ENCODE measurements at places on chromosomes 2 and 18.

DNA sequence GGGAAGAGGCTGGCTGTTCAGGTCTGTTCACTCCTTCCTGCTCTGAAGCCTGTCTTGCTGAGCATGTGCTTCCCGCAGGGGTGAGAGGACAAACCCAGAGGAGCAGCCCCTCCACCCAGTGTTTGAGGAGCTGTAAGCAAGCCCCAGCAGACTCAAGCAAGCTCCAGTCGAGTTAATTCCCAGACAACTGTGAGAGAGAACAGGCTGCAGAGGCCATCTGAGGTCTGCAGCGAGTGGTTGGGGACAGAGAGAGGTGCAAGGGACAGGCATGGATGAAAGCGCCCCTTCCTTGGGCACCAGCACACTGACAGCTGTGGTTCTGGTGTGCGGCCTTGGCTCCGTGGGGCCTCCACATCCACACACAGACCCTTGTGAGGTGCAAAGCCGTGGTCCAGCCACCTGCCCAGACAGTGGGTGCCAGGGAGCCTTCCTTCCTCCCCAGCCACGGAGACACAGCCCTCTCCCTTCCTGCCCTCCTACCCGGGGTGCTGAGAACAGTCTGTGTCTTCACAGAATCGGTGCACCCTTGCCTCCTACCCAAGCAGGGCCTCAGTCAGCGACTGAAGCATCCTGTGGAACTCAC is 36.2 kb downstream of the MAL start:
- no peak for DNase-seq

- DNase-seq = no peak
Observed at GRCh38 chr2:234669621-234670020, 172.7 kb upstream of the ARL4C start.

GRCh38 chr18:58113337-58113736 is 69.3 kb downstream of the NEDD4L start:
- DNase-seq = no peak

DNA sequence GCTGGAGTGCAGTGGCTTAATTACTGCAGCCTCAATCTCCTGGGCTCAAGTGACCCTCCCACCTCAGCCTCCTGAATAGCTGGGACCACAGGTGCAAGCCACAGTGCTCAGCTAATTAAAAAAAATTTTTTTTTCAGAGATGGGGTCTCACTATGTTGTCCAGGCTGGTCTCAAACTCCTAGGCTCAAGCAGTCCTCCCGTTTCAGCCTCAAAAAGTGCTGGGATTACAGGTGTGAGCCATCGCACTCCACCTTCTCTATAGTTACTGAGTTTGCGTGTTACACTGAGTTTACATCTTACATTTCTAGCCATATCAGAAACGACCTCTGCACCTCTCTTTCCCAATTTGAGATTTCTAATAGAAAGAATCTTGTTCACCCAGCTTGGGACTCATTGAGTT is 53.6 kb upstream of the EML4 start:
- no peak for DNase-seq

DNA sequence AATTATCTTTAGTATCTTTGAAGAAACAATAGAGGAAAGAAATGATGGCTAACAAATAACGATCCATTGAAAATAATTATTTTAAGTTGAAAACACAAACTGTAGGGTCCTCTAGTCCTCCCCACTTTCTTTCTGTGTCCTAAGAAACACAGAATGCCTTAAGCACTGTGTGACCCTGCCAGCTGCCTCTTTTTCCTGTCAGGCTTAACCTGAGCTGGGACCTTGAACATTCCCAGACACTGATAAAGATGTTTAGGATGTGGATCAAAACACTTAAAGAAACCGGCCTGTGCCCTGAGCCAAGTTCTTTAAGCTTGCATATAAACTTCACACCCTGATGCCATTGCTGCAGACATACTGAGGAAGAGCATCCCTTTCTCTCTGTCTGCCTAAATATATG is 755.4 kb upstream of the VRK2 start:
- DNase-seq = no peak

DNA sequence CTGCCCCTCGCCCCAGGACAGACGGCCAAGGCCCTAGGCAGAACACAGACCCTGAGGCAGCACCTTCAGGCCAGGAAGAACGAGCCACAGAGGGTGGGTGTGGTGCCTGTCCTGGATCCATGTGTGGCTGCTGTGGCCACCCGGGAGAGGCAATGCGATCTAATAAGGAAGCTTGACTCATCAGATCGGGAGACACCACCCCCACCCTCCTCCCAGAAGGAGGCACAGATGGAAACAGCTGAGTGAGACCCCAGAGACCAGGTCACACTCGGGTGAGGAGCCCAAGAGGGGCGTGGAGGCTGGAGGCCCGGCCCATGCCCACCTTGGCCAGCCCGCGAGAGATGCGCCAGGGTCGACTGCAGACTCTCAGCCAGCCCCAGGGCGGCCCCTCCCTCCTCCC is 20.3 kb downstream of the KCNG2 start:
- DNase-seq = no peak

DNA sequence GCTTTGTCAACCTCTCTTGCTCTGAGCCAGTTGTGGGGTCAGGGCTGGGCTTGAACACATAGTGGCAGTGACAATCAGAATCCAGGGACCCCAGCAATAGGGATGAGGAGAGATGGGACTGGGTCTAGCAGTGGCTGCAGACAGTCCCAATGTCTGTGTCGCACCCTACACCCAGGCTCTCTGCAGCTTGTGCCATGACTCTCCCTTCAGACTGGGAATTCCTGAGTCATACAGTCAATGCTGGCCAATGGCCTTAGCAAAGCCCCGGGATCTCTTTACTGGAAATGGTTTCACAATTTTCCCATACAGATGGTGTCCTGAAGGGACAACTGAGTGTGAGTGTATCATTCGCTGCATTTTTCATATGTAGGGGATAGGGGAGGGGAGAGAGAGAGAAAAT is 74.2 kb upstream of the CELF4 start:
- no peak for DNase-seq

GRCh38 chr2:71725836-71726235 is 272.5 kb downstream of the DYSF start:
- DNase-seq = peak; percentile 3

GRCh38 chr2:157473581-157473980 is 29.7 kb upstream of the CYTIP start:
- DNase-seq = no peak

GRCh38 chr2:219713110-219713509 is 85.7 kb downstream of the SLC4A3 start:
- DNase-seq = no peak

GRCh38 chr2:240121675-240122074 is 14.4 kb downstream of the COPS9 start:
- no peak for DNase-seq

GRCh38 chr2:70558195-70558808 is 4.7 kb upstream of the TGFA start:
- no peak for DNase-seq

- no peak for DNase-seq
Observed at GRCh38 chr18:42305869-42306593, 351.0 kb downstream of the PIK3C3 start.

- no peak for DNase-seq
Observed at GRCh38 chr2:106572541-106573450, 85.6 kb downstream of the CD8B2 start.

DNA sequence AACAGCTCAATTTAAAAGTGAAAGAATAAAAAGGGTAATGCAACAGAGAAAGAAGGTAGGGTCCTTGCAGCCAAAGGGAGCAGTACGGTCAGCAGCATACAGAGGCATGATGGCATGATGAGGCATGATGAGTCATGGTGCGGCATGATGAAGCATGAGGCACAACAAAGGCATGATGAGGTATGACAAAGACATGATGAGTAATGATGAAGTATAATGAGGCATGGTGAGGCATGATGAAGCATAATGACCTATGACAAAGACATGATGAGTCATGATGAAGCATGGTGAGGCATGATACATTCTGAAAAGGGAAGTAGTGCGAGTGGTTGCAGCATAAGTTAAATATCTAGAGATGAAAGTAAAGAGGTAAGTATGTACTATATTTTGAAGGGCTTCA is 673.2 kb downstream of the TMEM182 start:
- DNase-seq = no peak

- no peak for DNase-seq
Observed at GRCh38 chr18:79953971-79954651, 2.7 kb upstream of the SLC66A2 start.

GRCh38 chr2:21277068-21278056 is 153.6 kb downstream of the TDRD15 start:
- DNase-seq = no peak

GRCh38 chr2:231344851-231345250 is 50.7 kb upstream of the B3GNT7 start:
- no peak for DNase-seq

- no peak for DNase-seq
Observed at GRCh38 chr2:164697688-164698461, 76.6 kb upstream of the GRB14 start.

DNA sequence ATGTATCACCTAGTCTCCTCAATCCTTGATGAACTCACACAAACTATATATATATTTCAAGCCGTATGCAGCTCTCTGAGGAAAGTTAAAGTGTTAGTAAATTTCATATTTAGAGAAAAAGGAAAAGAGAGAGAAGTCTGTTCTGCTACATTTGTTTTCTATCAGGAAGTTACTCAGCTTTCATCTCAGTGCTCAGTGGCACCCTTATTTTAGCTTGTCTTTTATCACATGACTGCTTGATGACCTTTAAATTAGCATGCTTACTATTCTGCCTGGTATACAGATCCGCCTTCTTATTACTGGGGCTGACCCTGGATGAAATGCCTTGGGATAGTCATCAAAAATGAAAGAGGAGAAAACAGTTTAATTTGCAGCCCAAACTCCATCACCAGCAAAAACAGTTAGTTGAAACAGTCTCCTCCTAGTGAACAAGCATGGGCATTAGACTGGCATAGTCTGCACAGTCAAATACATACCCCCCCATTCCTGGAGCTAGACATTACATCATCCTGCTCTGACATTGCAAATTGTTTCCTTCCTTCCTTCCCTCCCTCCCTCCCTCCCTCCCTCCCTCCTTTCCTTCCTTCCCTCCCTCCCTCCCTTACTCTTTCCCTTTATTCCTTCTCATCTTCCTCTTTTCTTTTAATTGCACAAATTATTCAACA is 215.7 kb downstream of the TMEM182 start:
- no peak for DNase-seq

- no peak for DNase-seq
Observed at GRCh38 chr18:27042177-27042576, 142.9 kb downstream of the CHST9 start.

DNA sequence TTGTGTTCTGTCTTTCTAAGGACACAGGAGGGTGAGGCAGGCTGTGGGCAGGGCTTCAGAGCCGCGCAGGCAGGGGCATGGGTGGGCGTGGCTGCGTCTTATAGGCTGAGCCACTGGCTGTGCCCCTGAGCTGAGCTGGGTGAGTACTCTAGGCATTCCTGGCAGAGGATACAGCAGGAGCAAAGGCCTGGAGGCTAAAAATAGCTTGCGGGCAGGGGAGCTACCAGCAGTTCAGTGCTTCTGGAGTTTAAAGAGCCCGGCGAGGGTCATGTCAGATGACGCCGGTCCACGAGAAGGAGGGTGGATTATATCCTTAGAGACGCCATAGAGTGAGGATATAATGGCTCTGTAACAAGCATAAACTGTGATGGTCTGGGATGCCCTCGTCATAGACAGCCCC is 31.5 kb upstream of the PDIA6 start:
- DNase-seq = peak; percentile 68

DNA sequence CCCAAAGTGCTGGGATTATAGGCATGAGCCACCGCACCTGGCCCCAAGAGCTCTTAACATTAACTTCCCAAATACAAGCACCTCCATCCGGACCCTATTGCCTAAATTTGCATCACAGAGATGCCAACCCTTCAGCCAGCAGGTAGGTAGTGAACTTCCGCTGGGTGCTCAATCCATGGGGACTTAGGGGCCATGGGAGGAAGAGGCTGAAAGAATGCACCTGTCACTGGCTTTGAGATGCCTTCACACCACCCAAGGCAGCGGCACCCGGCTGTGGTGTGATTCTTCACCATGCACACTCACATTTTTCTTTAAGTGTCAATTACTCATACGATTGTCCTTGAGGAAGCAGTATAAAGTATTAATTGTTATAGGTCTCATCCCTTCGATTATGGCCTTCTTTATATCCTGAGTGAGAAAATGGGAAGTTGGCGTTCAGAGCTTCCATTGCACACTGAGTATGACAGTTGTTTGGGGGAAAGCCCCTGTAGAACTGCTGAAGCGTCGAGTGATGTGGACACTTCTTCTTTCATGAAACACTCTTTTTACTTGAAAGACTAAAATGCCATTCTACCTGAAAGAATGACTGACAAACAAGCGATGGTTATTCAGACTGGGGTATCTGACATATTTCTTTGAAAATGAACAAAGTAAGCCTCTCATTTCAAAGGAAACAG is 51.8 kb upstream of the BIN1 start:
- no peak for DNase-seq

DNA sequence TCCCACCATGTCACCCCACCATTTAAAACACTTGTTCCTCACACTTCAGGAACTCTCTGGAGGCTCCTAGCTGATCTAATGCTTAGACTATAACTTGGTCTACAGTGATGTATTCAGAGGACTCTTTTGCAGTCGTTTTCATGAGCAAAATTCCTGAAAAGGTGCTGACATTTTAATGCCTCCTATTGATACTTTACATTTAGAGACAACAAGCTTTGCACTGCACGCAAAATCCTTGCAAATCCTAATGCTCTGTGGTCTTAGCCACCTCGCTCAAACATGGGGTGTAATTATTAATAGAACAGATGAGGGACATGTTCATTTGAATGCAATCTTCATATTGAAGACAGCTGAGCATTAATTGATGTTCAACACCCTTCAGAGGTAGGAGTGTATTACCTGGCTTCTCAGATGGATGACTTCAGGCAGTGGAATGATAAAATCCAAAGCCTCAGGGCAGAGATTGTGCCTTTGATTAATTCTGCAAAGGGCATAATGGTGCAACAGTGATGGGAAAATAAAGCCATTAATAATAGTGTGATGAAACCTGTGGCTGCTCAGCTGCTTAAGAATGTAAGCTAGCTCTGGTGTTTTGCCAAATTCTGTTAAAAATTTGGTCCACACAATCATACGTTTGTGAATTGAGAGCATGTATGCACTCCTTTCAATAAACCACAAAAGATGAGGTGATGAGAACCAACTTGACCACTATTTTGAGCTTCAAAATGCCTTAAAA is 5.4 kb downstream of the CTAGE1 start:
- DNase-seq = no peak

DNA sequence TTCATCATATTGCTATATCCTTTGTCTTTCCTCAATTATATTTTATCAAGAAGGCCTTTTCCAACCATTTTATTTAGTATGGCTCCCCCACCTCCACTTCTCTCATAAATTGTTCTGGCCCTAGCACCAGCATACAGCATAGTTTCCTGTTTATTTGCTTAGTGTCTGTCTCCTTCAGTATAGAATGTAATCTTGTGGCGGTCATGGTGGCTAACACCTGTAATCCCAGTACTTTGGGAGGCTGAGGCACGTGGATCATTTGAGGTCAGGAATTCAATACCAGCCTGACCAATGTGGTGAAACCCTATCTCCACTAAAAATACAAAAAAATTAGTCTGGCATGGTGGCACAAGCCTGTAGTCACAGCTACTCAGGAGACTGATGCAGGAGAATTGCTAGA is 39.6 kb upstream of the CLASP1 start:
- no peak for DNase-seq
